Activated naive CD8-positive, alpha-beta T cell treated with anti-CD3 and anti-CD28 coated beads, Interleukin-2, amount 50 U/mL, for 24 hours (primary cell): ENCODE measurements at places on chromosomes 3 and 15.

DNA sequence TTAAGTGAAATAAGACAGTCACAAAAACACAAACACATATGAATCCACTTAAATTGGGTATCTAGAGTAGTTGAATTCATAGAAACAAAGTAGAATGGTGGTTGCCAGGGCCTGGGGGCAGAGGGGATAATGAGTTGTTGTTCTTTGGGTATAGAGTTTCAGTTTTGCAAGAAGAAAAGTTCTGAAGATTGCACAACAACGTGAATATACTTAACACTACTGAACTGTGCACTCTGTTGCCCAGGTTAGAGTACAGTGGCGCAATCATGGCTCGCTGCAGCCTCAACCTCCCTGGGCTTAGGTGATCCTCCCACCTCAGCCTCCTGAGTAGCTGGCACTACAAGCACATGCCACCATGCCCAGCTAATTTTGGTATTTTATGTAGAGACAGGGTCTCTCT lies 14.9 kb downstream of the GRAMD2A start:
- H3K27ac ChIP-seq = no peak overlapping the region
- no peak overlapping the region for H3K4me3 ChIP-seq
- H3K27me3 ChIP-seq = peaks cover 40% of the 10 kb centered on the region
- no peak for DNase-seq
- no peaks in the 10 kb centered on the region for H3K36me3 ChIP-seq

DNA sequence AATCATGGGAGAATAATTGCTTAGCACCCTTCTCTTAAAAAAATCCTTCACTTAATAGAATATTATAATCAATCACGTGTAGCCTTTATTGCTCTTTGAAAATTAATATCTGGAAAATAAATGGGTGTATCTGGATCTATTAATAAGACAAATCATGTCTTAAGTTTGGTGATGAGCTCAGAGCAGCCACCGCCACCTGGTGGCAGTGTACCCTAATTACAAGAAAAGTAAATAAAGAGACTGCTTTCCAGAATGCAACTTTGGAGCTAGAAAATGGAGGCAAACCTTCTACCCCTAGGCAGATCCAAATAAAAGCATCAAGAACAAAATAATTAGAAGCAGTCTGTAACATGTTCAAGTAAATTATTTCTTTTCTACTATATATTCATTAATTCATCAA lies 43.5 kb downstream of the EPHB1 start:
- no peak overlapping the region for H3K4me3 ChIP-seq
- no peaks in the 10 kb centered on the region for H3K4me1 ChIP-seq
- no peak overlapping the region for H3K27ac ChIP-seq
- H3K27me3 ChIP-seq = no peaks in the 10 kb centered on the region

DNA sequence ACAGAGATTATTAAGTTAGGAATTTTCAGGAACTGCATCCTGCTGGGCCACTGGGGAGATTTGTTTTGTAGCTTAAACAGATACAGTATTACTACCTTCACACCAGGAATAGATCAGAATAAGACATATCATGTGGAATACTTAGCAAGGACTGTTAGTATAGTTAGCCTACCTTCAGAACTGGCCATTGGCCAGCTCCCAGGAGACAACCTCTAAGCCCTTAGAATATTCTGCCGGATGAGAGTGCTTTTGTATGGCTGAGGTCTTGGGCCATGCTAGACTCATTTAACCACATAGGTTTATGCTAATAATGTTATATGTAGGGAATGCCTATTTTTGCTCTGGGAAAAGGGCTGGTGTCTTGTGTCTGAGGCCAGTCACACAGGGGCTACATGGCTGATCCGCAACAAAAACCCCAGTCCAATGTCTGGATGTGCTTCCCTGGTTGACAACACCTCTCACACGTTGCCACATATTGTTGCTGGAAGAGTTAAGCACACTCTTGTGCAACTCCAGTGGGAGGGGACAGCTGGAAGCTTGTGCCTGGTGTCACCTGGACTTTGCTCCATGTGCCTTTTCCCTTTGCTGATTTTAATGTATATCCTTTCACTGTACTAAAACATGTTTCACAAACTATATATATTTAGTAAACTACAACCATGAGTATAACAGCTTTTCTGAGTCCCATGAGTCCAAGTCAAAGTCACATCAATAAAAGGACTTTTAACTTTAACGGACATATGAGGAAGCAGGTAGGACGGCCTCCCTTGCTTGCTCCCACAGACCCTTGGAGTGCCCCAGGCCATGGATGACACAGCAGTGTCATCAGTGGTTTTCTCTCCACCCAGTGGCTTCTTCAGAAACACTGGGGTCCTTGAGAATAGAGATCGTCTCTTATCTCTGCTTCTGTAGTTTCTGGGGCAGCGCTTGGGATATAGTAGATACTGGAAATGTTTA lies 118.0 kb upstream of the C3orf80 start:
- H3K27me3 ChIP-seq = peaks cover 2% of the 10 kb centered on the region
- no peak for DNase-seq
- H3K4me1 ChIP-seq = no peaks in the 10 kb centered on the region

- H3K27me3 ChIP-seq = no peaks in the 10 kb centered on the region
- H3K4me1 ChIP-seq = no peaks in the 10 kb centered on the region
- no peaks in the 10 kb centered on the region for H3K36me3 ChIP-seq
- H3K27ac ChIP-seq = no peak overlapping the region
- no peak overlapping the region for H3K4me3 ChIP-seq
Measured at GRCh38 chr3:122934251-122934650, 93.3 kb downstream of the SEMA5B start.

DNA sequence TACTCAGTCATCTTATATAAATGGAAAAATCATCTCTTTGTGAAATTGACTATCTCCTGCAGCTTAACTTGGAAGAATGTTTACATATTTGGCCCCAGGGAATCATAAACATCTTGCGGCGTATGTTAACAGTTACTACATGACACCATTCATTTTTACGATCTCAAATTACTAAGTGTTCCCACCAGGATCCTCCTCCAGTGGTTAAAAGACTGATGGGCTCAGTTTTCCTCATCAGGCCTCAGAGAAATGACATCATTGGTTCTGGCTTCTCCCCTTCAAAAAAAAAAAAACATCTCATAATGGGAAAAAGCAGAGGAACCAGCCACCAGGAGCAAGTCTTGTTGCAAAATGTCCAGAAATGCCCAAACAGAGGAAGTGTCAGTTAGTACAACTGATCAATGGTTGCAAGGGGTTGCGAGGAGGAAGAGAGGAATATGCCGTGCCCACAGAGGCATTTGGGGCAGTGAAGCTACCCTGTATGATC lies 70.5 kb upstream of the LIPC start:
- no peak overlapping the region for H3K27ac ChIP-seq
- DNase-seq = no peak
- H3K36me3 ChIP-seq = no peaks in the 10 kb centered on the region
- no peak overlapping the region for H3K4me3 ChIP-seq
- no peaks in the 10 kb centered on the region for H3K27me3 ChIP-seq

DNA sequence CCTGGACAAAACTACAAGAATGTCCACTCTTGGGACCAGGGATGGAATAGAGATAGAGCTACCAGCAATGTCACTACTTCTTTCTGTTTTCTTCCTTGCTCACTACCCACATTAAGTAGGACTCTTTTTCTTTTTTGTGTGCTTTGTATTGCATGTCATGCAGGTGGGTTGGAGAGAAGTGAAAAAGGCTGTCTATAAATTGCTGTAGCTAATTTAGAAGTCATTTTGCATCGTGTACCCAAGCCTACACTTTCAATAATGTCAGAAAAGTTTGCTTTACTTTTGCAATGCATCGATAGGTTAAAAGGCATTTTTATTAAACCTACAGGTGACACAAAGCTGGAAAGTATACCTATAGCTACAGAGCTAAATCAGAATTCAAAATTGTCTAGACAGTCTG lies 58.9 kb downstream of the GTF2E1 start:
- peaks cover 4% of the 10 kb centered on the region for H3K27me3 ChIP-seq
- no peaks in the 10 kb centered on the region for H3K4me1 ChIP-seq
- no peak overlapping the region for H3K4me3 ChIP-seq
- no peak for DNase-seq
- no peaks in the 10 kb centered on the region for H3K36me3 ChIP-seq
- H3K27ac ChIP-seq = no peak overlapping the region

DNA sequence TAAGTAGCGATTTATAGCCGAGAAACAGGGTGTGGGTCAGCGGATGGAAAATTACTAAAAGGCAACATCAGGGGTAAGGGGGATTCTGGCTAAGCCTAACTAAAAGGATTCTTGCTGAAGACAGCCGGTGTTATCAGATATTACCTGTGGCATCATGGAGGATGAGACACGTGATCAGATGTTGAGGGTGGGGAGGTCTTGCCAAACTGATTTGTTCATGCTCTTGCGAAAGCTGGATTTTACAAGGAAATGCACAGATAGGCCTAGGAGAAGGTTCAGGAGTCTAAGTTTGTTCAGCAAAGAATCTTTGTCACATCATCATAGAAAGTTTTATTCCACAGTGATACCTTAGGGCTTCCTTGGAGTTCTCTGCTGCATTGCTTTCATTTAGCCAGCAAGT lies 396.8 kb upstream of the TBL1XR1 start:
- DNase-seq = no peak
- no peak overlapping the region for H3K4me3 ChIP-seq
- H3K36me3 ChIP-seq = no peaks in the 10 kb centered on the region

GRCh38 chr15:55008421-55008820 lies 188.3 kb downstream of the RSL24D1 start:
- peaks cover 2% of the 10 kb centered on the region for H3K27me3 ChIP-seq
- H3K4me3 ChIP-seq = no peak overlapping the region
- no peaks in the 10 kb centered on the region for H3K36me3 ChIP-seq

GRCh38 chr15:73784291-73784690 lies 31.1 kb upstream of the INSYN1 start:
- no peak overlapping the region for H3K27ac ChIP-seq
- H3K4me1 ChIP-seq = no peaks in the 10 kb centered on the region
- no peak overlapping the region for H3K4me3 ChIP-seq
- no peaks in the 10 kb centered on the region for H3K36me3 ChIP-seq

- H3K27me3 ChIP-seq = no peaks in the 10 kb centered on the region
- H3K27ac ChIP-seq = no peak overlapping the region
- no peak overlapping the region for H3K4me3 ChIP-seq
- H3K4me1 ChIP-seq = no peaks in the 10 kb centered on the region
- H3K36me3 ChIP-seq = no peaks in the 10 kb centered on the region
- no peak for DNase-seq
Measured at GRCh38 chr3:73618461-73618860, 6.3 kb downstream of the PDZRN3 start.

- H3K27ac ChIP-seq = no peak overlapping the region
- no peaks in the 10 kb centered on the region for H3K27me3 ChIP-seq
- H3K4me3 ChIP-seq = no peak overlapping the region
- no peaks in the 10 kb centered on the region for H3K36me3 ChIP-seq
Measured at GRCh38 chr15:68360721-68361120, 71.2 kb downstream of the ITGA11 start.

- no peak for DNase-seq
- H3K36me3 ChIP-seq = no peaks in the 10 kb centered on the region
- H3K27me3 ChIP-seq = peaks cover 70% of the 10 kb centered on the region
- H3K4me3 ChIP-seq = no peak overlapping the region
- H3K4me1 ChIP-seq = peaks cover 41% of the 10 kb centered on the region
Measured at GRCh38 chr15:67832031-67832551, 6.8 kb downstream of the SKOR1 start.

DNA sequence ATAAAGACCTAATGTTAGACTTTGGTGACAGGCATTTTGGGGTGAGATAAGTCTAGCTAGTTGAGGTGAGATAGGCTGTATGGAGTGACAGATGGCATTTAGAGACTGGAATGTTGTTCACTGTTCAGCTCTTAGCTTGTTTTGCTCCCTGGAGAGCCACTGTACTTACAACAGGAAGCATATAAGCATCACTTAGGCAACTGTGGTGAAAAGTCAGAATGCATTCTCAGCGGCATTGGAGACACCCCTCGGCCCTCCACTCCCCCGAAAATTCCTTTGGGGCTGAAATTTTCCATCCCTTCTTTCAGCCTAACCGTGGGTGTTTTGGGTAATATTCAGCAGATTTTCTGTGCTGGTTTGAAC lies 73.4 kb downstream of the SLCO3A1 start:
- H3K36me3 ChIP-seq = no peaks in the 10 kb centered on the region
- no peaks in the 10 kb centered on the region for H3K27me3 ChIP-seq
- H3K27ac ChIP-seq = no peak overlapping the region

DNA sequence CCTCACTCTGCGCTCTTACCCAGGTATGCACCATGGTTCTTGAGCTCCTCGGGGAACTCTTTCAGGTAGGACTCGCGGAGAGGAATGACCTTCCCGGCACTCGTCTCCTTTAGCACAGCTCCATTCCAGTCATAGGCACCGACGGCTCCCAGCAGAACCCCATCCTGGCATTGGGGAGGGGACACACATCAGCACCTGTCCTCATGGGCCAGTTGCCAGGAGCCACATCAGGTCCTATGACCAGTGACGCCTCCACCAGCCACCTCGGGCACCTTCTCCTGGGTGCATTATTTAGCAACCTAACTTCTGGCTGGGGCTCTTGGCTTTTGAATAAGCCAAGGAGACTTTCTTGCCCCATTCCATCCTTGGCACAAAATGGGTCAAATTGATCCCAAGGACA lies 61.9 kb downstream of the FEM1B start:
- no peaks in the 10 kb centered on the region for H3K4me1 ChIP-seq
- no peak overlapping the region for H3K4me3 ChIP-seq
- no peaks in the 10 kb centered on the region for H3K36me3 ChIP-seq
- no peak for DNase-seq

GRCh38 chr3:42906070-42906847 lies at the start of gene ZNF662:
ZNF662 (plus strand) TSS chr3:42906142; CDS start chr3:42908115, 1,973 bp downstream.
- peak within 1 kb of the TSS; percentile 69 for H3K4me3 ChIP-seq
- DNase-seq = peak; percentile 14

DNA sequence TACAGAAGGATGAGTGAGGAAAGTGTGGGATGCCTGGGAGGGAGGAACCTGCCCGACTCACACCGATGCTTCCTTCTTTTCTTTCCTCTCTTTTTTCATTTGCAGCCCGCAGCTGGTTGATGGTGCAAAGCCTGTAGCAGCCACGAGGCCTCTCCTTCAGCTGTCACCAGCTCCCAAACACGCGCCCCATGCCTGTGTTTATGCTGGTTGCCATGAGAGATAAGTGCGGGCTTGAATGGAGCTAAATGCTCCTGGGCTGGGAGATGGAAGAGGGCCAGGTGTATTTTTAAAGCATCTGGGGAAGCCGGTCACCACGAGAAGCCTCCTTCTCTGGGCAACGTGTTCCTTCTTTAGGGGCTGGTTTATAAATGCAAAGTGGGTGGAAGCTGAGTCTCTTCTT lies 9.3 kb downstream of the COLQ start:
- no peak overlapping the region for H3K27ac ChIP-seq
- DNase-seq = no peak
- H3K4me3 ChIP-seq = no peak overlapping the region
- peaks cover 2% of the 10 kb centered on the region for H3K4me1 ChIP-seq
- no peaks in the 10 kb centered on the region for H3K27me3 ChIP-seq
